Type B pancreatic cell (in vitro differentiated cells): ENCODE measurements at places on chromosomes 16 and 17. TPM values are rescaled to one million over a fixed set of nuclear protein-coding genes. Genes with fewer than 3 reads are reported as not detected.

GRCh38 chr17:47678196-47678595, 15.8 kb upstream of the TBKBP1 start:
- DNase-seq = no peak
- peaks cover 60% of the 10 kb centered on the region for H3K36me3 ChIP-seq
- no peak overlapping the region for H3K4me3 ChIP-seq
- no peaks in the 10 kb centered on the region for H3K4me1 ChIP-seq
- no peak overlapping the region for H3K27ac ChIP-seq

The RHBDL1 gene
- 2.2 and 2.7 TPM in 2 replicates for total RNA-seq

GRCh38 chr16:50944436-50944835, 202.6 kb downstream of the CYLD start:
- no peak overlapping the region for H3K4me3 ChIP-seq
- DNase-seq = no peak
- no peak overlapping the region for H3K27ac ChIP-seq
- peaks cover 11% of the 10 kb centered on the region for H3K27me3 ChIP-seq

- peaks cover 6% of the 10 kb centered on the region for H3K4me1 ChIP-seq
- H3K27me3 ChIP-seq = no peaks in the 10 kb centered on the region
- no peak for DNase-seq
- no peaks in the 10 kb centered on the region for H3K36me3 ChIP-seq
- H3K27ac ChIP-seq = no peak overlapping the region
- no peak overlapping the region for H3K4me3 ChIP-seq
These were observed 1308.4 kb downstream of the CDH8 start for GRCh38 chr16:60727851-60728250.

The VPS25 gene
- total RNA-seq = 86.9 and 103 TPM in 2 replicates

DNA sequence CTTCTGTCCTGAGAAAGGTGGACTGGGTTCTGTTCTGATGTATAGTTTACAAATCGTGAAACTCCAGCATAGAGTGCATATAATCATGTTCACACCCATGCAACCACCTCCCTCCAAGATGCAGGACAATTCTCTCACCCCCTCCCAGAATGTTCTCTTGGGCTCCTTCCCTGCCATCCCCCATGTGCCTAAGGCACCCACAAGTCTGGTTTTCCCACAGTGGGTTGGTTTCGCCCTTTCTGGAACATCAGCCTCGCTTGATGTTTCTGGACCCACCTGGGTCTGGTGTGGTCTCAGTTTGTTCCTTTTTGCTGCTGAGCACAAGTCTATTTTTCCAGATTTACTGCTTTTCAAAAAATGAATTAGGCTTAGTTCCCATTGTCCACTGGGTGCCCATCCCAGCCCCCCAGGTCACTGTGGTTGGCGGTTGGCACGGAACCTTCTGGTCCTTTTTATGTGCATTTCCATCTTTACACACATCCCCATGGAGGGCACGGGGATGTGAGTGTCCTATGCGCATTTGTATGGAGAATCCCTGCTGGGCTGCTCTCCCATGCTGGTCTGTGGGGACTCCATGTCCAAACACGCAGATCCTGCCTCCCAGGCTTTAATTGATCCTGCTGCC, 19.0 kb downstream of the MAP2K3 start:
- no peak overlapping the region for H3K4me3 ChIP-seq
- no peaks in the 10 kb centered on the region for H3K4me1 ChIP-seq
- no peaks in the 10 kb centered on the region for H3K27me3 ChIP-seq
- no peak overlapping the region for H3K27ac ChIP-seq
- H3K36me3 ChIP-seq = peaks cover 10% of the 10 kb centered on the region

The VTN gene
- 20.3 and 54.1 TPM in 2 replicates for total RNA-seq

The ABI3 gene
- total RNA-seq = 0.31 TPM in 1 of 2 replicates, not detected in the other

DNA sequence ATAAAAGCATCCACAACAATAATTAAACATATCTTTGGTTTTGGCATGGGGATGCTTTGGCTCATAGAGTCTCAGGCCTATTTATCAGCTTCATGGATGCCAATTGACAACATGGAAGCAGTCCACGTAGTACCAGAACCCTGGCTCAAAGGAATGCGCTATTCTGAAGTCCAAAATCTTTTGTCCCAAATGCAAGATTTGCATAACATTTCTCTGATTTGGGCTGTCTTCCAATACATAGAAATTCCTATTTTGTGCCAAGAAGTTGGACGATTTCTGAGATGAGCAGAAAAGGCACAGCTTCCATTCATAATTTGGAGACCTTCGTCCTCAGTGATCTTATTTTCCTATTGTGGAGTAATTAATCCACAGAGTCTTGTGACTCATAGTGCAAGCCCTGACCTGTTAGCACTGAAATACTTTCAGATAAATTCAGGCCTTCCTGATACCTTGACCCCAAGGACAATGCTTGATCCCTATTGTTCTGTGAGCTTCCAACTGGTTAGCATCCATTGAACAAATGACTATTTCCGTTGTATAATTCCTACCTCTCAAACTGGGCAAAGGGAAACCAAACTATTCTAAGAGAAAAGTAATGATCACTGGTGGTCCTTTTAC, 78.4 kb upstream of the CDH11 start:
- no peak for DNase-seq
- no peaks in the 10 kb centered on the region for H3K36me3 ChIP-seq
- no peak overlapping the region for H3K4me3 ChIP-seq
- no peak overlapping the region for H3K27ac ChIP-seq
- peaks cover 15% of the 10 kb centered on the region for H3K4me1 ChIP-seq

DNA sequence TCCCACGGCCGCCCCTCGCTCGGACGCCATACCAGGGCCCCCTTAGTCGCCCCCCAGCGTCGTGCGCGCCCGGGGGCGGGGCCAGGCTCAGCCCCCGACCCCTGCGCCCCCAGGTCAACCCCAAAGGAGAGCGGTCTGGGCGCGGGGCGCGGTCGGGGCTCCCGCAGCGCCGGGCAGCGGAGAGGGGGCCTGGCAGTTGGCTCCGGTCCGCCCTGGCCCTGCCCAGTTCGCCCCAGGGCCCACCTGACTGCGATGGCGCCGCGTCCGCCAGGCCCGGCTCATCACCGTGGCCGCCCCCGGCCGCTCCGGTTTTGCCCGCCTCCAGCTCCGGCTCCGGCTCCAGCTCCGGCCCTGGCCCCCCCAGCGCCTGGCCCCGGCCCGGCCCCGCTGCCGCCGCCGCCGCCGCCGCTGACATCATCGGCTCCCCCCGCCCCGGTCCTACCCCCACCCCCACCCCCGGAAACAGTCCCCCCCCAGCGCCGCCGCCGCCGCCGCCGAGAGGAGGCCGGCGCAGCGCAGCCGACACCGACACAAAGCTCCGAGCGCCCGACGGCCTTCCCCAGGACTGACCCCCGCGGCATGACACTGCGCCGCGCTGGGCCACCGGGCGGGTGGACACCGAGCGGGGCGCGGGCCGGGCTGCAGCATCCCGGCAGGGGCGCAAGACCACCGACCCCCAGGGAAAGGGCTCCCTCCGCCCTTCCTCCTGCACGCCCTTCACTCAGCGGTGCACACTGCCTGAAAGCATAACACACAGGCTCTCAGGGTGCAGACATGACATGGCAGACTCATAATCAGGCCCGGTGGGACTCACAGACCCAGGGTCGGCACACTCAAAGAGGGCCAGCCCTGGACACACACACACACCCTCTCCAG, at the start of gene ZBTB4:
Gene ZBTB4, minus strand, starts transcription at position 419 of the 876 bp plus-strand sequence. CDS start 12,830 bp downstream, outside the sequence.
- H3K27me3 ChIP-seq = no peaks in the 10 kb centered on the region
- peak within 1 kb of the TSS; percentile 99 for H3K4me3 ChIP-seq
- H3K27ac ChIP-seq = peak within 1 kb of the TSS; percentile 100
- H3K36me3 ChIP-seq = peaks cover 8% of the 10 kb centered on the region
- peaks cover 50% of the 10 kb centered on the region for H3K4me1 ChIP-seq
- DNase-seq = no peak

DNA sequence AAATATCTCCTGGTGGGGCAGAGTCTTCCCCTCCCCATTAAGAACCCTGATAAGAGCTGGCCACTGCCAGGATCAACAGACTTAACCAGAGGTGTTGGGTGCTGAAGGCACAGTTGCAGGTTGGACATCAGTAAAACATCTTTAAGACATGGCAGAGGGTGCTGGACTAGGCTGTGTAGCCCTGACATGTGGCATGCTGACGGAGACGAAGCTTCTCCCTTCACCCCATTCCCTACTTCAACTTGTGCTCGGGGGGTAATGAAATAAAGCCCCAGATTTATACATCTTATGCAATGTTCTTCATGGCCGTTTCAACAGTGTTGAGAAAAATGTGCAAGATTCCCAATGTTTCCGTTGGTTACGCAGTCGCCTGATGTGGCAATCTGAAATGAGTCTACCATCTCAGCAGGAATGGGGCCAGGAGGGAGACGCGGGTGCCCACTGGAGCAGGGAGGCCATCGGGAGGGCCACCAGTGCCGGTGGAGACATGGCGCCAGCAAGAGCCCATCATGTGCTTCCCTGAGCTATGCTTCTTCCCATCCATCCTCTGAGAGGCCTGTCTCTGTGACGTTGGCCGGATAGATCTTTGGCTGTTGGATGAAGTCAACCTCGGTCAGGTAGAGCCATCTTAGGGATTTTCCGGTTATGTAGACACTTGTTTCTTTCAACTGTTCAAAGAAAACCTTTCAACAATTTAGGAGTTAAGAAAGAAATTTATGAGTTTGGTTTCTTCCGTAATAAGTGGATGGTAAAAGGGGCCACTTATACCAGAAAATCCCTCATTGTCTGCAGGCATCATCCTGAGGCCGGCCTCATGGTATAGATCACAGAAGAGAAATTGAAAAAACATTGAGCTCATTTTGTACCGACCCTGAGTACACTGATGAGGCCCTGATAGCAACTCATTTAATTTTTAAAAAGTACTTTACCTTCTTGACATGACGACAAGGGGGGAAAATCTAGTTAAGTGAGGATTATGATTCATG, 6.4 kb downstream of the IRF8 start:
- no peaks in the 10 kb centered on the region for H3K36me3 ChIP-seq

The OSGIN1 gene
- total RNA-seq = 4.0 and 15.5 TPM in 2 replicates

The USP31 gene
- total RNA-seq = 9.1 and 12.3 TPM in 2 replicates

DNA sequence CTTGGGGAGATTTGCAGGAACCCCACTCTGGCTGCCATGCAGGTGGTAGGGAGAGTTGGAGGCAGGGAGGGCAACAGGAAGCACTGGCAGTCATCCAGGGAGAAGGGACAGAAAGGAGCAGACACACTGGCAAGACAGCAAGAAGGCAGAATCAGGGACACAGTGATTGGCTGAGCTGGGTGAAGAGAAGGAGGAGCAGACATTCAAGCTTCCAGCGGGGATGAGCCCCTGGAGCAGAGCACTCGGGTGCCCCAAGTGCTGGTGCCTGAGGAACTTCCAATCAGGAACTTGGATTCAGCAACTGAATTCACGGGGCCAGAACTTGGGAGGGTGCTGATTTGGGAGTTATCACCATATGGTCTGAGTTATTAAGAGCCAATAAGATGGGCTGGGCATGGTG, 6.3 kb upstream of the ITGA3 start:
- no peaks in the 10 kb centered on the region for H3K36me3 ChIP-seq
- H3K4me1 ChIP-seq = peaks cover 28% of the 10 kb centered on the region
- H3K27me3 ChIP-seq = peaks cover 4% of the 10 kb centered on the region
- H3K27ac ChIP-seq = no peak overlapping the region
- no peak overlapping the region for H3K4me3 ChIP-seq

- no peak overlapping the region for H3K27ac ChIP-seq
These were observed 5.4 kb downstream of the GAA start for GRCh38 chr17:80106751-80107150.

DNA sequence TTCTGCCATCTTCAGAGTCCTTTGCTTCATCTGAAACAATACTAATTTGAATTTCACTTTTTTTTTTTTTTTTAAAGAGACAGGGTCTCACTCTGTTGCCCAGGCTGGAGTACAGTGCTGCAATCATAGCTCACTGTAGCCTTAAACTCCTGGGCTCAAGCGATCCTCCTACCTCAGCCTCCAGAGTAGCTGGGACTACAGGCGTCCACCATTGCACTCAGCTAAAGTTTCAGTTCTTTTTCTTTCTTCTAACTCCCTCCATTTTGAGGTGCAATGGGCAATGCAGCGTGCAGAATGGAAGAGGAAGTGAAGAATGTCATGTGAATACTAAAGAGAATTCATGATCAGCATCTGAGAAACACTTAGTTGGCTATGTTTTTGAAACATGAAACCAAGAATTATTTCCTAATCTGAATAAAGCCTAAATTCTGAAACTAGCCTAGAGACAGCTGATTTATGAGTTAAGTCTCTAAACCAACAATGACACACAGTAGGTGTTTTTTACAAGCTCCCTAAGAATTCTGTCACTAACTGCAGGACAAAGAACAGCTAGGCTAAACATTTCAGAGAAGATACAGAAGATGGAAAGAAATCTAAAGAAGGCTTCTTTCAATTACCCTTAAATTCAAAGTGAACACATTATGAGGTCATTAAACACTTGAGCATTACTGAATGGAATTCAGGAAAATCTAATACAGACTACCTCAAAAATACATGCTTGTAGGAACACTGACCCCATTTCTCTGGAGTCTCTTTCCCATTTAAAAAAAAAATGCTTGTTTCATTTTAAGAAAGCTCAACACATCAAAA, 21.0 kb downstream of the SNN start:
- peaks cover 8% of the 10 kb centered on the region for H3K4me1 ChIP-seq
- H3K4me3 ChIP-seq = no peak overlapping the region
- H3K27me3 ChIP-seq = no peaks in the 10 kb centered on the region
- peaks cover 26% of the 10 kb centered on the region for H3K36me3 ChIP-seq
- DNase-seq = no peak
- no peak overlapping the region for H3K27ac ChIP-seq

The TPPP3 gene
- total RNA-seq = 39.3 and 44.5 TPM in 2 replicates

The FZD2 gene
- total RNA-seq = 3.6 and 54.4 TPM in 2 replicates

- no peaks in the 10 kb centered on the region for H3K36me3 ChIP-seq
- H3K27ac ChIP-seq = no peak overlapping the region
- no peak for DNase-seq
- peaks cover 28% of the 10 kb centered on the region for H3K27me3 ChIP-seq
- H3K4me3 ChIP-seq = no peak overlapping the region
These were observed 106.7 kb downstream of the RBFOX3 start for GRCh38 chr17:79504181-79504605.

DNA sequence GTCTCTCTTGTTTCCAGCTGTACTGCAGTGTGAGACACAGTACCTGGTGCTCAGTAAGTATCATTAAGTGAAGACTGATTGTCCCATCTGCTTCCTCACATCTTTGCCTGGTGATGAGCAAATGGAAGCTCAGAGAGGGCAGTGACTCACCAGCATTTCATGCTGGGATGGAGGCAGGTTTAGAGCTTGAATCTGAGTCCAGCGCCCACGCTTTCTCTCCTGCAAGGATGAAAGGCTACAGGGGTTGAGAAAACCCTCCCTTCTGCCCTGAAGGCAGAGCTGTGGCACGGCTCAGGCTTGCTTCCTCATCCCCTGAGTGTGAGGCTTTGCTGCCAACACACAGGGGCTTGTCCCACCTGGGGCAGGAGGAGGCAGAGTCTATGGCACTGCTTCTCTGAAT, 1.5 kb upstream of the RNF112 start:
- peaks cover 7% of the 10 kb centered on the region for H3K4me1 ChIP-seq
- H3K27ac ChIP-seq = no peak overlapping the region
- H3K4me3 ChIP-seq = no peak overlapping the region
- H3K36me3 ChIP-seq = no peaks in the 10 kb centered on the region

- H3K36me3 ChIP-seq = no peaks in the 10 kb centered on the region
- no peak overlapping the region for H3K4me3 ChIP-seq
- DNase-seq = no peak
- H3K27ac ChIP-seq = no peak overlapping the region
- no peaks in the 10 kb centered on the region for H3K4me1 ChIP-seq
These were observed 183.6 kb downstream of the MYO1D start for GRCh38 chr17:32693194-32693897.

The SNX20 gene
- total RNA-seq = not detected in 2 replicates

- H3K4me1 ChIP-seq = peaks cover 37% of the 10 kb centered on the region
- peaks cover 3% of the 10 kb centered on the region for H3K36me3 ChIP-seq
- no peaks in the 10 kb centered on the region for H3K27me3 ChIP-seq
- peak overlapping the region; percentile 46 for H3K27ac ChIP-seq
- no peak for DNase-seq
These were observed 235.7 kb downstream of the NTN1 start for GRCh38 chr17:9256751-9257629.

The CHD9NB gene
- total RNA-seq = 2.6 and 4.4 TPM in 2 replicates
